ENCODE measurements at places on chromosomes 1 and 21.

DNA sequence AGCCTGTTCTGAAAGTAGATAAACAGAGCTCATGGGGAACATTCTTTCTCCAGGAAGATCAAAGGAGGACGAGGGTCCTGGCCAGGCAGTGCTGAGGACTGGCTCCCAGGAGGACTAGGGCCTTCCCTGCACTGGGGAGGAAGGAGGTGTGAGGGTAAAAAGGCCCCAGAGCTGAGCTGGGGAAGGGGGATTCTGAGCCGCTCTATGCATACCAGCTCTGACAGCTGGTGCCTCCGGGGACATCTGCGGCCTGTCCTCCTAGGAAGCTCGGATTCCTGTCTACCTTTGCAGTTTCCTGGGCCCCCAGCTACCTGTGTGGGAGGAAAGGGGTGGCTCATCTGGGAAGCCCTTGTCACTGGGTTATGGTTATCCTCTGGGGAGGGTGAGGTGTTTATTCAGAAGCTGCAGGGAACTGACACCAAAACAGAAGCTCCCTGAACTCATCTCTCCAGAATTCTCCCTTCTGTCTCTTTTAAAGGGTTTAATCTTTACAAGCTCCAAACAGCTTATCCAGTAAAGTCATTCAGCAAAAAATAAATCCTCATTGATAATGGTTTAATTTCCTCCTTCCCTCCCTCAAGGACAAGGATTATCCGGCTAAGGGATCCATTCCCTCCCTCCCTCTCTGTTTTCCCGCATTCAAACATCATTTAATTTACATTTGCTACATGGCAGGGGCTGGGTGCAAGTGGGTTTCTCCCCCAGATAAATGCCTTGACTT, 31.0 kb downstream of the NENF start:
- DNase-seq: no peak

- DNase-seq: no peak
Measured at GRCh38 chr21:44027607-44028286, 15.6 kb downstream of the TRAPPC10 start.

GRCh38 chr1:85307987-85308832, 31.8 kb upstream of the BCL10 start:
- DNase-seq: no peak

DNA sequence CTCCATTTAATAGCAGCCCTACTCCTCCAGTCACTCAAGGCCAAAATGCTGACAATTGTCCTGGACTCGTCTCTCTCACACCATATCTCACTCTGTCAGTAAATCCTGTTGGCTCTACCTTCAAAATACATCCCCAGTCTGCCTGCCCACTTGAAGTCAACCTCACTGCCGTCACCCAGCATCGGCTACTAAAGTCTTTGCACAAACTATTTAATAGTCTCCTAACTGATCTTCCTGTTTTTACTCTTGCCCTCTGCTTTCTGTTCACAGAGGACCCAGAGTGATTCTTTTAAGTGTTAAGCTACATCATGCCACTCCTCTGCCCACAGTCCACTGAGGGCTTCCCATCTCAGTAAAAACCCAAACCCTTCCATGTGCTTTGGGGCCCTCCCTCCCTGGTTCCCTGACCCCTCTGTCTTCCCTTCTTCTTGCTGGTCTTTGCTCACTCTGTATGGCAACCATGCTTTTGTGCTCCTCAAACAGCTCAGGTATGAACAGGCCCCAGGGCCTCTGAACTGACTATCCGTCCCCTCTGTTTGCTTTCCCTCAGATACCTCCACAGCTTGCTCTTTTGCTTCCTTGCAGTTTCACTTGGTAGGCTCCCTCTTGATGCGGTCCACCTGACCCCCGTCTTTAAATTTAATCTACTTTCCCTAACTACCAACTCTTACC, 19.0 kb downstream of the RNASEL start:
- no peak for DNase-seq

DNA sequence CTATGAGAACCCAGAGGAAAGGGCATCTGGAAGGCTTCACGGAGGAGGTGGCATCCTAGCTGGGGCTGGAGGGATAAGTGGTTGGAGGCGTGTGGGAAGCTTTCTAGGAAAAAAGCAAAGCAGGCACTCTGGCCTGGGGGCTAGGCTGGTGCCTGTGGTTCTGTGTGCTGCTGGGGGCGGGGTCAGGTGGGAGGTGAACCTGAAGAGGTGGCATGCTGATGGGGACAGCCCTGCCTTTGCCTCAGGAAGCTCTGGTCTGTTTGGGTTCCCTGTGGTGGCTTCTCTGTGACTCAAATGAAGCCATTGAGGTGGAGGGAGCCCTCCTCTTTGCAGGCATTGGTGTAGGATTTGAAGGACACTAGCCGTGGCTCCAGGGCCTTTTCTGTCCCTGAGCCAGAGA, 221.6 kb upstream of the POU3F1 start:
- DNase-seq: no peak

DNA sequence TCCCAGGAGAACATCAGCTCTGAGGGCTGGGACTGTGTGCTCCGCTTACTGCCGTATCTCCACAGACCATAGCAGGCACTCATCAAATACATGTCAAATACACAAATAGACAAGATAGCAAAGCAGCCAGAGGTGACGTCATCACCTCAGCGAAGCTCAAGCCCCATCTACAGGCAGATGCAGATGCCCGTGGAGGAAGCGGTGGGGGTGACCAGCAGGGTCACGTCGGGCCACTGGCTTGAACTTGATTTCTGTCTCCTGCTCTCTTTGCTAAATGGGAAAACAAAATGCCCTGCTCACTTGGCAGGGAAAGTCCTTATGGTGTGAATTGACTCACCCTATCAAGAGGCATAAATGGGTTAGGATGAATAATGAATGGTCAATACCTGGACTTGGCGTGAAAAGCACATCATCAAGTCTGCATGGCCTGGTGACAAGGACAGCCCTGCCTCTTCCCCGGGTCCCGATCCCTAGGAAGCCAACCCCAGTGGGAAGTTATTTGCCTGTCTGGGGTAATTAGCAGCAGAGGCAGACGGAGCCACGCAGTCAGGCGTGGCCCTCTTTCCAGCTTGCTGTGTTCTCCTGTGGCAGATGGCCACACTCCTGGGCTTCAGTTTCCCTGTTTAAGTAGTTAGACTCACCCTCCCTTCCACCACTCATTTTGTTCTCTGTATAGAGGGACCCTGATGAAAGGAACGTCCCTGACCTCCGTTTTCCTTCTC, 536.0 kb downstream of the NPHP4 start:
- no peak for DNase-seq

GRCh38 chr1:184524248-184524647, 137.4 kb downstream of the C1orf21 start:
- no peak for DNase-seq

DNA sequence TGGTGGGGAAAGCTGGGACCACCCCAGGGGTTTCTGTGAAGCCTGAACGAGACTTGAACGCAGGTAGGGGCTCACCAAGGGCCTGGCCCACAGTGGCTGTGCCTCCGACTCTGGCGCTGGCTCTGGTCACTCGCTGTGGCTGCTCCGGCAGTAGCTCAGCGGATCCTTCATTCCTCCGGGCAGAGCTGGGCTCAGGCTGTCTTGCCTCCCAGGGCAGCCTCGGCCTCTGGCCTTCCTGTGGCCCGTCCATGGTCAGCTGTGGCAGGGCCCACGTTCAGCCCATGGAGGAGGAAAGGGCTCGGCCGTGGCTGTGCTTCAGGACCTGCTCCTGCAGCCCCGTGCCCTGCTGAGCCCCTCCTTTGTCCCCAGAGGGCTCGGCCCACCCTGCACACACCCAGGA, 162.9 kb upstream of the C1orf174 start:
- DNase-seq: no peak

DNA sequence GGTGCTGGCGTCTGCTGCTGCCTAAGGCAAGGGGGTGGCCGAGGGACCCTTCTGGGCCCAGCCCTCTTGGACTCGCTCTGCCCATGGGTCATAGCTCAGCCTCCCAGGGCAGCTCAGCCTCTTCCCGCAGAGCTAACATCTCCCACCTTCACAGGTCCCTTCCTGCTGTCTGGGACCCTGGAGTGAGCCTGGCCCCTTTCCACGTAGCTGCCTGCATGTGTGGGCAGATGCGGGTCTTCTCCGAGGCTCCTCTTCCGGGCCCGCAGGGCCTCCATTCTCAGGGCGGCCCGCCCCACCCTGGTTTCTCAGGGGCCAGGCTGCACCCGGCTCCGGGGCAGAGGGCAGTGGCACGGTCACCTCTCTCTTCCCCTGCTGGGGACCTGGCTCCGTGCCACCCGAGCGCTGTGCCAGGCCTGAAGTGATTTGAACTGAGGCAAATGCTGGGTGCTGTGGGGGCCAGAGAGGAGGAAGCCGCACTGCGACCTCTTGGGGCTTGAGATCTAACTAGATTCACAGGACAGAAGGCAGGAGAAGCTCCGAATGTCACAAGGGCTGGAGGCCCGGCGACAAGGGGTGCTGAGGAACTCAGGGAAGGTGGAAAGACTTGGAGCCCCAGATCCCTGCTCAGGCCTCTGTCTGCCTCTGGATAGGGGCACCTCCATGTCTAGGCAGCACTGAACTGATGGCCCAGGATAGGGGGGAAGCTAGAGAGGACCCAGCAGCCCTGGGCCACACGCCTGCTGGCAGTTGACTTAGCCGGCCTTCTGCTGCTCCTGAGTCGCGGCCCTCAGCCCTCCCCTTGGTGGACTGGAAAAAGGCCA, 40.7 kb downstream of the COQ8A start:
- no peak for DNase-seq

All from stimulated activated CD4-positive, alpha-beta T cell treated with anti-CD3 and anti-CD28 coated beads, Interleukin-15, amount 100 ng/mL, for 1 hour (primary cell).